ENCODE measurements at places on chromosomes 3 and 15. TPM values are rescaled to one million over a fixed set of nuclear protein-coding genes. Genes with fewer than 3 reads are reported as not detected.

Gene HCLS1
- 20.3 TPM for total RNA-seq

DNA sequence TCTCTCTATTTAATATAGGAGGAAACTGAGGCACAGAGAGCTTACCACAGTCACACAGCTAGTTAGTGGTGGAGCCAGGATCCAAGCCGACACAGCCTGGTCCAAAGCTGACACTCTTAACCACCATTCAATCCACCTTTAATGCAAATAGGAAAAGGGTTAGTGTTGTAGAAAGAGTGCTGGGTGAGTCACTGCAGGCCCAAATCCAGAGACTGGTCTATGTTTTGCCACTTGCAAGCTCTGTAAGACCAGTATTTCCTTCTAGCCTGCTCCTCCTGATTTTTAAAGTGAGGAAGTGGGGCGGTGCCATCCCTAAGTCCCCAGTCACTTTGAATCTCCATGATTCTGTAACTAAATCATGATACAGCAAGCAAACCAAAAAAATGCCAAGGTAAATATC lies 111.0 kb downstream of the MECOM start:
- no peak overlapping the region for H3K27ac ChIP-seq
- DNase-seq = no peak
- no peaks in the 10 kb centered on the region for H3K27me3 ChIP-seq

- no peaks in the 10 kb centered on the region for H3K4me1 ChIP-seq
- peak; percentile 45 for DNase-seq
- no peaks in the 10 kb centered on the region for H3K27me3 ChIP-seq
These were observed 45.6 kb upstream of the LDHAL6B start for GRCh38 chr15:59160880-59161593.

- DNase-seq = no peak
- H3K27me3 ChIP-seq = no peaks in the 10 kb centered on the region
- H3K36me3 ChIP-seq = no peaks in the 10 kb centered on the region
- H3K4me3 ChIP-seq = no peak overlapping the region
These were observed 11.4 kb downstream of the SYN2 start for GRCh38 chr3:12015627-12016026.
